ENCODE measurements at places on chromosomes 7 and 10.

DNA sequence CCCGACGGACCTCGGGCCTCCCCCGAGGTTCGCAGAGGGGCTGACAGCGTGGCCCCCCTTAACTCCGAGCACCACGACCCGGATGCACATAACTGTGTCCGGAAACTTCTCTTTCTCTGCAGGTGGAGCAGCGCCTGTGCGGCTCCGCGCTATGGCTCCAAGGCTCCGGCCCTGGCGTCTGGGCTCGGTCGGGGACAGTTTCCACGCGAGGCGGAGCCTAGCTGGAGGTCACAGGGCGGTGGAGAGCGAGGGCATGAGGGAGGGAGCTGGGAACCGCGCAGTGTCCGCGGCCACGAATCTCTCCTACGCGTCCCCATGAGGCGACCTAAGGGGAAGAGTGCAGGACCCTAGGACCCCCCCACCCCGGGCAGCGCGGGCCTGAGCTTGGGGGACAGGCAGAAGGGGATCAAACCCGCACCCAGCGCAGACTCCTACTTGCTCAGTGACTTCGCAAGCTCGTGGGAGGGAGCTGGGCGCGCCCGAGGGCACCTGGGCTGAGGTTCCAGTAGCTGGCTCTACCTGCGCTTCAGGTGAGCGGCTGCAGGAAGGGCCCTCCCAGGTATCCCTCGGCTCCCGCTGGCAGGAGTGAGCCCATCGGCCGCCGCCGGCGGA, 8.6 kb upstream of the MNX1 start:
- DNase-seq, result no peak

GRCh38 chr7:105650382-105650970, 69.2 kb upstream of the EFCAB10 start:
- DNase-seq, result no peak

- no peak for DNase-seq
Observed at GRCh38 chr10:127978481-127978880, 71.6 kb downstream of the PTPRE start.

DNA sequence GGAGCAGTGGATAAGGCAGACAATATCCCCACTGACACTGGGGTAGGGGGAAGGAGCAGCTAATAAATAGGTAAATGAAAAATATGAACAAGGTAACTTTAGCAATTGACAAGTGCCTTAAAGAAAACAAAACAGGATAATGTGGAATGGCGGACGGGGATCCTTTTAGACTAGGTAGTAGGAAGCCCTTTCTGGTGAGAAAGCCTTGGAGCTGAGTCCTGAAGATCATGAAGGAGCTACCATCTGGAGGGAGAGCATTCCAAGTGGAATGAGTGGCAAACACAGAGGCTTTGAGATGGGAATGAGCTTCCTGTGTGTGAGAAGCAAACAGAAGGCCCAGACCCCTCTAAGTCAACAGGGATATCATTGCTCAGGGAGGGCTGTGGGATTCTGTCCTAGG, 16.0 kb upstream of the ATXN7L1 start:
- no peak for DNase-seq

GRCh38 chr7:147069771-147070170, 953.2 kb downstream of the CNTNAP2 start:
- no peak for DNase-seq

- no peak for DNase-seq
Observed at GRCh38 chr10:28220811-28221210, 82.1 kb downstream of the MPP7 start.

DNA sequence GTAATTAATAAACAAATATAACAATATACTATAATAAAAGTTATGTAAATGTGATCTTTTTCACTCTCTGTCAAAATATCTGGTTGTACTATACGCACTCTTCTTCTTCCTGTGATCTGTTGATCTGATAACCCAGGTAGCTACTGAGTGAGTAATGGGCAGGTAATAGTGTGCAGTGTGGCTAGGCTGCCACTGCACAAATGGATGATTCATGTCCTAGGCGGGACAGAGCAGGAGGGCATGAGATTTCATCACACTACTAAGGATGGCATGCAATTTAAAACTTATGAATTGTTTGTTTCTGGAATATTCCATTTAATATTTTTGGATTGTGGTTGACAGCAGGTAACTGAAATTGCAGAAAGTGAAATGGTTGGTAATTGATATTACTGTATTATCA, 44.5 kb downstream of the TAS2R16 start:
- no peak for DNase-seq

GRCh38 chr10:42754155-42755027, 28.2 kb upstream of the BMS1 start:
- no peak for DNase-seq

DNA sequence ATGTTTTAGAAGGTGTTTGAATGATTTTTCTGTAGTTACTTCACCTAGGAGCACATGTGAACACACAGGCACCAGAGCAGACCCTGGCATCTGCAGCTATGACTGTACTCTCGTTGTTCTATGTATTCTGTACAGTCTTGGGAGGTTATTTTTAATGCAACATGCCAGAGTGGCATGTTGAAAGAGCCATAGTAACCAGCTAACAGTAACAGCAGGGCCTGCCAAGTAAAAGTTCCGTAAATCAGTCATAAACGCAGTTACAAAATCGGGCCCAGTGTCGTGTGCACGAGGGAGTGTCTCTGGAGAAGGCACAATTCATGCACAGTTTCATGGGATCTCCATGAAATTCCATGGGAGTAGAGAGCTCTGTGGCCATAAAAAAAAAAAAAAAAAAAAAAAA, 108.3 kb upstream of the CDK6 start:
- DNase-seq, result no peak

DNA sequence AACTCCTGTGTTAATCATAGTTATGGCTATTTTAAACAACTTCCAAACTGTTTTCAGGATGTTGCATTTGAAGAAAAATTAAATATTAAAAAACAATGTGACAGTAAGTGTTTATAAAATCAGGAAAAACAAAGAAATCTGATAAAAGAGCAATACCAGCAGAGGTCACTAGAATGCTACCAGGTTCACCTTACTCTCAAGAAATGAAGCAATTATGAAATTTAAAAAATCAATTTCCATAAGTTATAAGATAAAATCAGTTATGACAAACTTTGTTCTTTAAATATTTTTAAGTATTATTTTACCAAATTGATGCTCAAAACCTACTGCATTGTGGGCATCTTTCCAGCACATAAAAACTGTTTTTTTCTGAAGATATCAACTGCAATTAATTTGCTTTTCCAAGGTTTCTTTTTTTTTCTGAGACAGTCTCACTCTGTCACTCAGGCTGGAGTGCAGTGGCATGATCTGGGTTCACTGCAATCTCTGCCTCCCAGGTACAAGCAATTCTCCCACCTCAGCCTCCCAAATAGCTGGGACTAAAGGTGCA, 50.7 kb upstream of the RHEB start:
- DNase-seq, result no peak

GRCh38 chr7:43954524-43955228, 28.4 kb downstream of the UBE2D4 start:
- no peak for DNase-seq
